ENCODE measurements at places on chromosomes 7 and 10.

DNA sequence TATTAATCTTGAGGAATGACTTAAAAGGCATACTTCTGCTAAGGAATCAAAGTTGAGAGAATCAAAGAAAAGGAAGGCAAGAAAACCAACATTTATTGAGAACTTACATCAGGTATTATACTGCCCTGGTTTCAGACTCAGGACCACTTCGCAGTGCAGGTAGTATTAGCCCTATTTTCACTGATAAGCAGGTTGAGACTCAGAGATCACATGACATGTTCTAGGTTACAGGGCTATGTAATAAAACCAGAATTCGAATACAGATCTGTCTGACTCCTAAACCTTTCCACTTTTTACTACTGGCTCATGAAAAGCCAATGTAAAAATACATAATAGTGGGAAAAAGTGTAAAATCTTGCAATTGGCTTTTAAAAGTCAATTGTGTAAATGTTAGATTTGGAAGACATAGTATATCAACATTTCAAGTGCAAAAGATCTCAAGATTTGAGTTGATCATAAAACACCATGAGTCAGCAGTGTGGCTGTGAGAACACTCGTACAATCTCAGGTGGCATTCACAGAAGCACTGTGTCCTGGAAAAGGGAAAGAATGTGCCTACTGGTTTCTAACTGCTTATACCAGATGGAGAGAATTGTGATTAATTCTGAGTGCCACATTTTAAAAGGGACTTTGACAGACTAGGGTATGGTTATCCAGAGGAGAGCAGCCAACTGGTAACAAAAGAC is 195.8 kb upstream of the MKLN1 start:
- DNase-seq, result no peak

- no peak for DNase-seq
These were observed 118.2 kb upstream of the KAT6B start for GRCh38 chr10:74708246-74708645.

- no peak for DNase-seq
These were observed 14.3 kb upstream of the DAGLB start for GRCh38 chr7:6461946-6462550.

DNA sequence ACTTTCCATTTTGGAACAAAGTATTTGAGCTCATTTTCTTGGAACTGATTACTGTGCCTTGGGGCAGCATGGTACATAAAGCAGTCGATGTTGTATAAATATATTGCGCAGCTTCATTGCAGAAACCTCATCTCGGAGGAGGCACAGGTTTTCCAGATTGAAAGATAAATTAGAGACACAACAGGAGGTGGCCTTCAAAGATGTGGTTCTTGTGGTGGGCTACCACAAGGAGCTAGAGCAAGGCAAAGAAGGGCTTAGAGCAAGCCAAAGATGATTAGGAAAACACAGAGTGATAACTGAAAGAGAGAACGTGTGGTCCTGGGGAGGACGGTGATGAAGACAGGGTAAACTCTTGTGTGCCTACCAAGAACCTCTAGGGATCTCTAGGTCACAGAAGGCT is 169.1 kb upstream of the TNS3 start:
- no peak for DNase-seq

DNA sequence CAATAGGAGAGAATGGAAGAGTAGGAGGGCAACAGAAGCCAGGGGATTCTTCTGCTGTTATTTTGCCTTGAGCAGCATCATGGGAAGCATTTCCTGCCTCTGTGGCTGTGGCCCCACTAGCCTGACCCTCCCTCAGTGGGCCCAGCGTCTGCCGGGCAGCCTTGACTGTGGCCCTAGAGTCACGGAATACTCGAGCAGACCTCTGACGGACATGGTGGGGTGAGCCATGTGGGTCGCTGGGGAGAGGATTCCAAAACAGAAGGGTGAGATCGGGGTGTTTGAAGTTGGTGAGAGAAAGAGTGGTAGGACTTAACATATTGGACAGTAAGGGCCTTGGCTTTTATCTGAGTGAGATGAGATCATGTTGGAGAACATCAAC is 8.3 kb upstream of the PRKAG2 start:
- no peak for DNase-seq

GRCh38 chr10:119807960-119808697 is 64.5 kb downstream of the MCMBP start:
- DNase-seq, result no peak

GRCh38 chr10:71782917-71783490 is 9.7 kb upstream of the VSIR start:
- no peak for DNase-seq

- DNase-seq, result no peak
These were observed 48.2 kb downstream of the DYNC2I1 start for GRCh38 chr7:158904599-158904998.

GRCh38 chr10:127579640-127580039 is 30.5 kb downstream of the NPS start:
- DNase-seq, result no peak

- peak; percentile 7 for DNase-seq
These were observed 319.0 kb downstream of the GRID1 start for GRCh38 chr10:86047588-86047987.

GRCh38 chr7:86930554-86931307 is 128.7 kb downstream of the ELAPOR2 start:
- no peak for DNase-seq

GRCh38 chr7:124896001-124896400 is 33.6 kb downstream of the POT1 start:
- no peak for DNase-seq

DNA sequence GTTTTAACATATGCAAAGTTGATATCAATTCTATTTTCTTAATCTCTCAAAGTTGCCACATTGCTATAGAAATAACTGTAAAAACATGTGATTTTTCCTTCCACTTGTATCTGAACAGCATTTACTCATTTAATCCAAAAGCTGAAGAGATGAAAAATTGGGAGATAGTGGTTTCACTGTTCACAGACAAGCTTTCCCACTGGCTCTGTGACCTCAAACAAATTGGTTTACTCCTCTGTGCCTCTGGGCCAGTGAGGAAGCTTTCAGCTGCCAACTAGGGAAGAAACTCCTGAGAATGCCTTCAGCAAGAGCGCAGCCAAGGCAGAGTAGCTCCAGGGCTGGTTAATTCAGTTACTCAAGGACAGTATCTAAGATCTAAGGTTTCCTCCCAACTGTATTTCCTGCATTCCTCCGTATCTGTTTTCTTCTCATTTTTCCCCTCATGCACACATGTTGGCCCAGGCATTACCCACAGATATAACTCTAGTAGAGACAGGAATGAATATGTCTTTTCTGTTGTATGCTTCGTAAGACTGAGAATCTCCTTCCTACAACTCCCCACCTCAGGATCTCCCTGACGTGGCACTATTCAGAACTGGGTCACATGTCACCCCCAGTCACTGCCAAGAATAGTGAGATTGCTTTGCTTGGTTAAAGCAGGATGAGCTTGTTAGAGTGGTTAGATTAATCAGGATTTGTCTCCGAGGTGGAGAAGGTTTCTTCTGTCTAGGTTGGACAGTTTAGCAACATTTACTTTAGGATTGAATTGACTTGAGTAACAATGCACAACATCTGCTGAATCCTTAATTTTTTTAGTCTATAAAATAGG is 315.7 kb downstream of the NRG3 start:
- no peak for DNase-seq

DNA sequence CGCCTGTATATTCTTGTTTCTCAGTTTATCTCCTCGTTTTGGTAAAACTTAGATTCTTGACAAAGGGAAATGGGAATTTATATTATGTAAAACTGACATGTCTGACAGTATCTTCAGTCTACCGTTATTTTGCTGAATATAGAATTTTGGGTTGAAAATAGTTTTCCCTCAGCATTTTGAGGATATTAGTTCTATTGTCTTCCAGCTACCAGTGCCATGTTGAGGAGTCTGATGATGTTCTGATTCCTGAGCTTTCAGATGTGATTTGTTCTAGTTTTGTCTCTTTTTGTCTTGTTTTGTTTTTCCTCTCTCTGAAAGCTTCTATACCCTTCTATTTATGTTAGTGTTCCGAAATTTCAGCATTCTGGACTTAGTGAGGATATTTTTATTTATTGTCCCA is 8.0 kb upstream of the PRKAR2B start:
- no peak for DNase-seq

GRCh38 chr7:50069613-50070012 is 23.4 kb downstream of the ZPBP start:
- no peak for DNase-seq

DNA sequence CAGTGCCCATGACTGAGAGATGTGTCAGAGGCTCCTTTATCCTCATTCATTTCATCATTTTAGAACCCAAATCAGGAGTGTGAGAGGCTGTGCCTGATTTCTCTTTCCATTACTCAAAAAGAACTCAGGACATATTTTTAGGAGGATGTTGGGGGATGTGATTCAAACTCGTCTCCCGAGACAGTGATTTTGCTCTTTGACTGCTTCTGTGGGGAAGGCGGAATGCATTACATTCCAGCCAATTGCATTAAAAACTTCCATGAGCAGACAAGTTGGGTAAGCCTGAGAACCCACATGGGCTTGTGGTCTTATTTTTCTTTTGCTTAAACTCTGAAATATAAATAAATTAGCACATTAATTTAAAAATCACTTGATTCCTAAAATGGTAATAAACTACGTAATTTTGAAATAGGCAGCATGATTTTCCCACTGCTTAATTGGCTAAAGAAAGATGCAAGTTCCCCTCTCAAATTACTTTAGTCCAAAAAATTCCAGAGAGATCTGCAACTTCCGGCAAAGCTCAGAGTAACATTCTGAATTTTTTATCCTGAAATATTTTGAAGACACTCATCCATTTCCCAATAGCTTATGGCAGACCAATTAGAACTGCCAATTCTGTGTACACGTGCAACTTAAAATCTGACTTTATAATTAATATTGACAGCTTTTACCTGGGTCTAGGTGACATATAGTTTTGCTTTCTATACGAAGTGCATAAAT is 185.6 kb downstream of the C7orf25 start:
- DNase-seq, result no peak

DNA sequence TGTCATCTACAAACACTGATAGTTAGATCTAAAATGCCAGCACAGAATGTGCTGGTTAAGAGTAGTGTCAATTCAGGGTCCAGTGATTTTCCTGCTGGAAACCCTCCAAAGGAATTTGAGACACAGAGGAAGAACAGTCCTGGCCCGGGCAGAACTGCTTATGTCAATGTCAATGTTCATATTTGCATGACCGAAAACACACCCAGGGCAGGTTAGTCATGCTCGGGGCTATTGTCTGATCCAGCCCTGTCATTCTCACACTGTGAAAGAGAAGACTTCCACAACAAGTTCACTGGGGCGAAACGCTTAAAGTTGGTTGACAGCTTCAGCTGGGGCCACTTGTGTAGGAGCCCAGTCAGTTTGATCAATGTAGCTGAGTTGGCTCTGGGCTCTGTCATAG is 139.3 kb downstream of the C1GALT1 start:
- no peak for DNase-seq

DNA sequence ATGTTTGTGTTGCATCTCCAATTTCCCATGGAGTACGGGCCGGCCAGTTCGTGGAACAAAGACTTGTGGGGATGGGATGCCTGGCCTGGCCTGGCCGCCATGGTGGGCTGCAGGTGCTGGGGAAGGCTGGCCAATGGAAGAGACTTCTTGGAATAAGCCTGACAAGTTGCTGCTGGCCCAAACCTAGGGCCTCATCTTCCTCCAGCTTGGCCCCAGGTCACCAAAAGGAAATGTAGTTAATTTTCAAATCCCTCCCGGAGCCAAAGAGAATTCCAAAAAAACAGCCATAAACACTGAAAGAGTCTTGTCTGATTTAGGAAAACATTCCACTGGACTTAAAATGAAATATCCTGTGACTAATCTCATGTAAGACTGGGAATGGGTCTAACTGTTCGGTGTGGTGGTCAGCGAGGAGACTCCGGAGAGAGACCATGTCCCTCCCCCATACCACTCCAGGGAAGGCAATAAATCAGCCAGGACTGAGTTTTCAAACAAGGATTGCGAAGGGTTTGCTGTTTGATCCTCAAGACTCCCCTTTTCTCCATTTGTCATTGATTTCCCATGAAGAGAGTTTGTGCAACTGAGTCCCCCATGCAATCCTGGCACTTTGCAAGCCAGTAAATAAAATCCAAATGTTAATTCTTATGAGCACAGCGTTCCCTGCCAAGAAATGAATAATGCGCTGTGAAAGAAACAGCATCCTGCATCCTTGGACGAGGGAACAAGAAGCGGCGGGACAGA is 128.7 kb upstream of the HABP2 start:
- DNase-seq, result no peak

- DNase-seq, result no peak
These were observed 347.0 kb downstream of the KCNMA1 start for GRCh38 chr10:77290528-77291155.

DNA sequence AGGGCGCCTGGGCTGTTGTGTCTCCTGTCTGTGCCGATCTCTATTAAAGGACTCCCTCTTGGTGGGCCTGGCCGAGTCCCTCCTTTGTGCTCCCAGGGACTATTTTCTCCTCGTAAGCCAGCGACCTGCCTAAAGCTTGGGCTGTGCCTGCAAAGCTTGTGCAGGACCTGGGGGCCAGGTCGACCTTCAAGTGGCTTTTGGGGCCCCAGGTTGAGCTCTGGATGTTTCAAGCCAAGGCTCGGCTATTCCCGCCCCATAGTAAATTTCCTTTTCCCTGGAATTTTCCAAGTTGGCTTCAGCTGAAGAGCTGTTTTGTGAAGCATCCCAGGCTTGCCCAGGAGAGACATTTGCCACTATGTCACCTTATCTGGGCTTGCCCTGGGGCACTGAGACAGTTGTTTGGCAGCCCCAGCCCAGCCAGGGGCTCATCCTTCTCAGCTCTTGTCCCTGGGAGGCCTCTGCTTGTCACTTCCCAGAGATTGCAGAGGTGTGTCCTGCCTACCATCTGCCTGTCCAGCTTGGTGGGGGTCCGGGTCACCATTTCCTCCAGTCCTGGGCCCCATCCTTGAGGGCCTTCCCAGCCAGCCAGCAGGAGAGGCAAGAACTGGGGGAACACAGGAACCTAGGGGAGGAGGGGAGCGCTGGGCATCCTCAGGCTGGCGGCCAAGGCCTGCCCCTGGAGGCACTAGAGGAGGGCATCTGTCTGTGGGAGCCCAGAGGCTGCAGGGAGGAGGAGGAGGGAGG is 20.2 kb downstream of the ZMIZ2 start:
- no peak for DNase-seq

GRCh38 chr7:82284936-82285519 is 158.5 kb downstream of the CACNA2D1 start:
- no peak for DNase-seq

DNA sequence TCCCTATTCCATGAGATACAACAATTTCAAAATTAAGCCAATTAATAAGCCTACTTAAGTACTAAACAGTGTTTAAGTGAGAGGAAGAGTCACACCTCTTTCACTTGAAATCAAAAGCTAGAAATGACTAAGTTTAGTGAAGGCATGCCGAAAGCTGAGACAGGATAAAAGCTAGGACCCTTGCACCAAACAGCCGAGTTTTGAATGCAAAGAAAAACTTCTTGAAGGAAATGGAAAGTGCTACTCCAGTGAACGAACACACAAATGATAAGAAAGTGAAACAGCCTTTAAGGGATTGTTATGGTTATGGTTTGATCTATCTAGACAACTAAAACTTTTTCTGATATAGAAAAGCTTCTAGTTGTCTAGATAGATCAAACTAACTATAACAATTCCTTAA is 135.4 kb upstream of the KMT2E start:
- DNase-seq, result no peak

- DNase-seq, result no peak
These were observed 187.3 kb downstream of the CXCL12 start for GRCh38 chr10:44197646-44198045.

Measured in stimulated activated CD8-positive, alpha-beta memory T cell treated with anti-CD3 and anti-CD28 coated beads, Interleukin-15, amount 100 ng/mL, for 48 hours (primary cell).